SK-MEL-5 (cell line): ENCODE measurements at places on chromosomes 5 and 9. TPM values are rescaled to one million over a fixed set of nuclear protein-coding genes. Genes with fewer than 3 reads are reported as not detected.

GRCh38 chr5:150481972-150482406, 25.9 kb upstream of the NDST1 start:
- DNase-seq, result no peak

DNA sequence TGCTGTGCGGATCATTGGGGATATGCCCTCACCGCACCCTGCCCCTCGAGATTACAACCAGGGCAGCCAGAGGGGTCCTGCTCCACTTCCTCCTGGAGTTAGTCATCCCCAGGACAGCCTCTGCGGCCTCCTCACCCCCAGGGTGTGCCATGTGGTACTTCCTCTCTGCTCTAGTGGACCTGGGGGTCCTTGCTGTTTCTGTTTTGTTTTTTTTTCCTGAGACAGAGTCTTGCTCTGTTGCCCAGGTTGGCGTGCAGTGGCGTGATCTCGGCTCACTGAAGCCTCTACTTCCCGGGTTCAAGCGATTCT, 5.2 kb upstream of the FCN1 start:
- no peak for DNase-seq

The MLLT3 gene
- total RNA-seq, result 23.7 and 24.2 TPM in 2 replicates

The IL33 gene
- 0.05 TPM in 1 of 2 replicates, not detected in the other for total RNA-seq

GRCh38 chr5:124671193-124671592, 75.2 kb downstream of the ZNF608 start:
- DNase-seq, result no peak

DNA sequence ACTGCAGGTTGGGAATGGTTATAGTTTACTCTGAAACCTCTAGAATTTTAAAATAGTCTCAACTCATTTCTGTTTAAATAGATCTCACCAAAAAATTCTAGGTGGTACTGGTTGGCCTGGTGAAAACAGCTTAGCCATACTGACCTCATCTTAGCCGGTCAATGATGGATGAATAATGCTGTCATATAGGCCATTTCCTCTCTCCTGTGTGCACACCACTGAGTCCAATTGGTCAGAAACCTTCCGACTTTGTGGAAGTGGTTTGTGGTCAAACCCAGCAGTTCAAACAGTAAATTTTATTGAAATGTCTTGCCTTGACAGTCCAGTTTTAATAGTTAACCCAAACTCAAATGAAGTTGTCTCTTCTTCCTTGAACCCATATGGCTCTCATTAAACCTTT, 98.6 kb downstream of the GIN1 start:
- no peak for DNase-seq

- DNase-seq, result peak; percentile 85
Observed at GRCh38 chr5:97231025-97231636, 48.1 kb upstream of the RIOK2 start.

The CD72 gene
- 0.43 and 0.63 TPM in 2 replicates for total RNA-seq

The SPINK5 gene
- 0.13 and 0.45 TPM in 2 replicates for total RNA-seq

DNA sequence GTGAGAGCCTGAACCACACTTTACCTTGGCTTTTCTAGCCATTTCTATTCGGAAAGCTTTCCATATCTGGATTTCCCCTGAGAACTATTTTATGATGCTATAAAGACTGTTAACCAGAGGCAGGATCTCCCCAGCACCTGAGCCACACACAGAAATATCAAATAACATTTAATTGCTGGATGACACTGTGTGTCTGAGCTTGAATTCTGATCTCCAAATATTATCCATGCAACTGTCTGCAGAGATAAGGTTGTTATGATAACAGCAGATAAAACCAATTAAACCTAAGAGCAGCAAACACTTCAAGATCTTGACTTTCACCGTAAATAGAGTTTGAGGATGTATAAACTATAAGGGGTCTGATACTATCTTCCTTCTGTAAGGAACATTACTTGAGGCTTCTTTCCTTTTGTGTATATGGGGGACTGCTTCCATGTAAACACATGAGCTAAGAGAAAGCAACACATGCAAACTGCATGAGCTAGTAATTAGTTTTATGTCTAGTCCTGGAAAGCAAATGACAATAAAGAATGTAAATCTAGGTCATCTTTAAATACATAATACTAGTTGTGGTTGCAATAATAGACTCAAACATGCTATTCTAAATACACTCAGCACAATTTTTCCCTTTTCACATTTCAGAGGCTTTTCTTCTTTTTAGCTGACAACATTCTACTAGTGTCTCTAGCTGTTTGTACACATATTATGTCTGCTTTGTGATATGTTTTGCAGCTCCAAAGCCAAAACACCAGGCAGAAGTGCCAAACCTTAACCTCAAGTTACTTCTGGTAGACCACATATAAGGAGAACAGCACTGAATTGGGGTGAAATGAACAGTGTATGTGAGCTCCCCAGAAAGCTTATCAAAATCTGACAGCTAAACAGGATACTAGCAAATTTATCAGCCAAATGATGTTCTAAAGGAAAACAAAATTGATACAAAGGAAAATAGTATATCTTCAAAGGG, 136.5 kb downstream of the EFNA5 start:
- no peak for DNase-seq

The SLC22A4 gene
- 0.61 and 0.66 TPM in 2 replicates for total RNA-seq

The FAM53C gene
- total RNA-seq, result 18.5 and 19.5 TPM in 2 replicates

DNA sequence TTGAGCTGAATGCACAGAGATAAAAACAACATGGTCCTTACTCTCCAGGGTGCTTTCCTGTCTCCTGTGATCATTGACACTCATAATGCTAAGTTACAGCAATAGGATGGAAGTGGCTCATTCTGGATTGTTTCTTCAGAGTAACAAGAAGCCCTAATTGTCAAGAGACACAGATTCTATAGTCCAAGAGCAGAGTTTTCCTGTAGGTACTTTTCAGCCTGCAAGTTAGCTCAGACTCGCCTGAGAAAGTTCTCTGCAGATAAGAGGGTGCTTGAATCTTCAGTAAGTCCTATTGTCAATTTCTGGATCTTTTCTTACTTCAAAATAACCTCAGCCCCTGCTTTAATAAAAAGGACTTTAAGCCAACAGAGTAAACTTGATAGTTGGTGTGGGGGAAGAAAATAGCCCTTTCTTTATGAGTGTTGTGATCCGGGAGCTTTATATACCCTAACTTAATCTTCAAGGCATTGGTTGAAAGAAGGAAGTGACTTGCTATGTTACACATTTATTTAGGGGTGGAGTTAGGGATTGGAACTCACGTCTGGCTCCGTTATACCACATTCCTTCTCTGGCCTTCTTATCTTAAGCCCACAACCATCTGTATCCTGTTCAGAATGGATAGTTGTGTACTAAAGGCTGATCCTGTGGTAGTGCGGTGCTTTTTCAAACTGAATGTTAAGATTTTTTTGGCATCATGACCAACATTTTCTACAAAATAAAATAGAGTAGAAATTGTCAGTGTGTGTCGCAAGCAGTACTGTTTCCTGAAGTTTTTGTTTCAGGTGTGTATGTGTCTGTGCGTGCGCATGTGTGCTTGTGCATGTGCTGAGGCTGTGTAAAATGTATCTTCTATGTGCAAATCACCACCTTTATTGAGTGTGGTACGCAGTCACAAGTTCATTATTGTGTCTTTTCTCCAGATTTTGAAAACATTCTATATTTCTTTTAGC, 173.9 kb downstream of the WDR70 start:
- no peak for DNase-seq

GRCh38 chr5:31809050-31809870, 170.3 kb downstream of the PDZD2 start:
- peak; percentile 96 for DNase-seq

DNA sequence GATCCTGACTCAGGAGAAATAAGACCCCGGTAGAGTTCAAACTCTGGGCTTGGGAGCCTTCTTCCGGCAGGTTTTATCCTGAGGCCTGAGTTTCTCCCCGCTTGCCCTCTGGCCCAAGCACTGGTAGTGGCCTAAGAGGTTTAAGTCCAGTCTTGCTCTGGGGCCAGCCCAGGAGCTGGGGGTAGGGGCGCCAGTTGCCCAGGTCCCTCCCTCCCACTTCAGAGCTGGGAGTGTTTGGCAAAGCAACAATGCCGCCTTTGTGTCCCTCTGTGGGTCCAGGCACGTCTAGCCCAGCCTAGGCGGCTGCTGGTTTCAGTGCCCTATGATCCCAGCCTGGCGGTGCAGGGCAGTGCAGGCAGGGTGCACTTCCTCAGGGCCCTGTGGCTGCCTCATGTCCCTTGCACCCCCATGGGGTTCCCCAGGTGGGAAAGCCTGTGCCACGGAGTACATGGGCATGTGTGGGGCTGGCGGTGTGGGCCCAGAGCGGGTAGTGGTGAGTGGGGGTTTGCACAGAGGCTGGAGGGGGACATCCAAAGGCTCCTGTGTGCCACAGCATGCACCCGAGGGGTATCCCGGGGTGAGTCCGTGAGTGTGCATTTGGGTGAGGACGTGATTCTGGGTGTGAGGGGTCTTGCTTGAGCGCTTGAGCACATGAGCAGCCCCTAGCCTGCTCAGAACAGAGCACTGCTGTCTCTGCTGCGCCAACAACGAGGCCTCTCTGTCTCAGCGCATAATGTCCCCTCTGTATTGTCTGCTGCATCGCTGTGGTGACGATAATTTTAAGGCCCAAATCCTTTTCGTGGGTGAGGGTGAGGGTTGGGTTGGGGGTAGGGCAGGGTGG, 61.7 kb upstream of the PSD2 start:
- peak; percentile 96 for DNase-seq

DNA sequence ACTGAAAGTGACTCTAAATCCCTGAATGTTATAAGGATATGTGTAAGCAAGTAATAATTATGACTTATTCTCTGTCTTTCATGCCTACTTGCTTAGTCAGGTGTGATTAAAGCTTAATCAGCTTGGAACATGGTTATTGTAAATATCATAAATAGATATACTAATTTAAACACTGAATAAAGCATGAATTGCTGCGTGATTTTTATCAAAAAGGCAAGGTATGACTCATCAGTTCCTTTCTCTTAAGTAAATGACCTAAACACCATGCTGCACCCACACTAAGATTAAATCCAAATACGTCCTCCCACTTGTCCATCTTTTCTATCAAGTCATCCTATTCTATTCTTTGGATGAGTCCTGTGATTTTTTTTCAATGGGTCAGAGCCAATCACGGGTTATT, 124.6 kb upstream of the MTAP start:
- no peak for DNase-seq
